Cardiac muscle cell (in vitro differentiated cells and primary cell): ENCODE measurements at places on chromosomes 5 and 9. TPM values are rescaled to one million over a fixed set of nuclear protein-coding genes. Genes with fewer than 3 reads are reported as not detected.

CFAP90 gene
- 0.60 TPM in 1 of 2 replicates, not detected in the other for total RNA-seq

DNA sequence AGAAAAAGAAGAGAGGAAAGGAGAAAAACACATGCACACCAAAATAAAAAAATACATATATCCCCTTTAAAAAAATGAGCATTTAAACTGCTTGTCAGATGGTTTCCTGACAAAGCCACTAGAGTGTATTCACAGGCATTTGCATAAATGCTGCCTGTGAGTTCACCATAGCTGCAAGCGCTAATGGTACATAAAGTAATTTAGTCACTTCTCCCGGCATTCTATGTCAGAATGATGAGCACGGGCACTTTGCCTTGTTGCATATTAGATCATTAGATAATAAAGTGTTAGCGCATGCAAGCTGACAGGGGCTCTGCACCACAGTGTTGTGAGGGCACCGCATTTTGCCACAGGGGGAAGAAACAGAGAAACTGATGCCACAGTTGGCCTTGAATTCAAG lies 280.6 kb downstream of the EBF1 start:
- DNase-seq: no peak
- no peaks in the 10 kb centered on the region for H3K4me1 ChIP-seq
- no peaks in the 10 kb centered on the region for H3K27me3 ChIP-seq
- no peak overlapping the region for H3K27ac ChIP-seq
- no peaks in the 10 kb centered on the region for H3K36me3 ChIP-seq
- no peak overlapping the region for H3K4me3 ChIP-seq

DNA sequence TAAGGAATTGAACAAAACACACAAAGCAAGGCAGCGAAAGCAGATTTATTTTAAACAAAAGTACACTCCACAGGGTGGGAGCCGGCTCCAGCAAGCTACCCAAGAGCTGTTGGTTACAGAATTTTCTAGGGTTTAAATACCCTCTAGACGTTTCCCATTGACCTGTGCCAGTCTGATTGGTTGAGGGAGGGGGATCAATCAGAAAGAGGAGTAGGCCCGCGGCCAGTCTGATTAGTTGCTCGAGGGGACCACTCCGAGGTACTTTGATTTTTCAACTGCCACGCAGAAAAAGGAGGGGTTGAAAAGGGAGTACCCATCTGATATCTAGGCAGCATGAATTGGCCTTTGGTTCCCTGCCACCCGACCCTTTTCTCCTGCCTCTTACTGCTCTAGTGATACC lies 998 bp downstream of the SRP19 start:
- no peak for DNase-seq
- H3K36me3 ChIP-seq: peaks cover 21% of the 10 kb centered on the region
- no peaks in the 10 kb centered on the region for H3K4me1 ChIP-seq

- H3K36me3 ChIP-seq: peaks cover 6% of the 10 kb centered on the region
- peak overlapping the region; percentile 99 for H3K27ac ChIP-seq
- peaks cover 13% of the 10 kb centered on the region for H3K4me1 ChIP-seq
- DNase-seq: peak; percentile 91
- H3K27me3 ChIP-seq: no peaks in the 10 kb centered on the region
These were observed 518 bp downstream of the UBE2B start for GRCh38 chr5:134371834-134372340.

DNA sequence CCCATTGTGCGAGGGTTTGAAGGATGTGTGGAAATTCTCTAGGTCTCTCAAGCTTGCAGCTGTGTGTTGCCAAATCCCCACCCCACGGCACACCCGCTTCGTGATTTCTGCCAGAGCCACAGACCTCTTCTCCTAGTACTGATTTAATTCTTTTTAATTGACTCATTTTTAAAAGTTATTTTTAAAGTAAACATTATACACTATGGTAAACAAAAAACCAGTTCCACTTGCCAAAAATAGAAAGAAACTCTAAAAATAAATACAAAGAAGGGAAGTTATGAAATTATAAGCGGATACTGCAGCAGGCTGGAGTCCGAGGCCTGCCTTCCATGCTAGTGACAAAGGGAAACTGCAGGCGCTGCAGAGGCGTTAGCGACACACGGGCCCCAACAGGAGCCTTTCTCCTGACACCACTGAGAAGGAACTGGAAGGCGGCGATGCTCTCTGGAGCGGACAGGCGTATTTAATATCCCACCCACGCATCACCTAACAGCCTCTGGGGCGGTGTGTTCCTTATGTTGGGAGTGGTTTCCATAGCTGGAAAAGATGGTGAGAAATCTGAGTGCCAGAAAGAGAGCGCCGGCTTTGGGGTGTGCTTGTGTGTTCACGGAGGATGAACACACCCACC lies 122.5 kb downstream of the COL23A1 start:
- no peak overlapping the region for H3K4me3 ChIP-seq
- H3K27me3 ChIP-seq: no peaks in the 10 kb centered on the region
- DNase-seq: no peak
- H3K27ac ChIP-seq: no peak overlapping the region
- H3K4me1 ChIP-seq: peaks cover 31% of the 10 kb centered on the region
